ENCODE measurements at places on chromosomes 13 and 19.
A peak's percentile ranks its signal among the peaks of the same experiment; 100 is the strongest.

DNA sequence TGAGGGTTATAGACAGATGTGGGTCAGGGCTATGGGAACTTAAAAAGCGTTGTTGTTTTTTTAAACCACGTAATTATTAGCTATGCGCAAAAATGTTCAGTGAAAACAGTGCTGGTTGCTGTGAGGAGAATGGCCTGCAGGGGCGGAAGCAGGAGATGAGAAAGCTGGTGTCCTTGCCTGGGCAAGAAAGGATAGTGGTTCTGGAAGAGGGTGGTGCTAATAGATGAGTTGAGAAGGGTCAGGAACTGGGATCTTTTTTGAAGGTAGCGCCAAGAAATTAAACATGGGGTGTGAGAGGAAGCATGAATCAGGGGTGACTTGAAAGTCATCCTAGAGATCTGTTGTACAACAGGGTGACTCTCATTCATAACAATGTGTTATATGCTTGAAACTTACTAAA, 4.8 kb upstream of the SMG9 start:
- no peak overlapping the region for H3K27ac ChIP-seq
- no peak overlapping the region for H3K4me3 ChIP-seq
- DNase-seq = no peak
- no peaks in the 10 kb centered on the region for H3K36me3 ChIP-seq
- no peaks in the 10 kb centered on the region for H3K4me1 ChIP-seq

DNA sequence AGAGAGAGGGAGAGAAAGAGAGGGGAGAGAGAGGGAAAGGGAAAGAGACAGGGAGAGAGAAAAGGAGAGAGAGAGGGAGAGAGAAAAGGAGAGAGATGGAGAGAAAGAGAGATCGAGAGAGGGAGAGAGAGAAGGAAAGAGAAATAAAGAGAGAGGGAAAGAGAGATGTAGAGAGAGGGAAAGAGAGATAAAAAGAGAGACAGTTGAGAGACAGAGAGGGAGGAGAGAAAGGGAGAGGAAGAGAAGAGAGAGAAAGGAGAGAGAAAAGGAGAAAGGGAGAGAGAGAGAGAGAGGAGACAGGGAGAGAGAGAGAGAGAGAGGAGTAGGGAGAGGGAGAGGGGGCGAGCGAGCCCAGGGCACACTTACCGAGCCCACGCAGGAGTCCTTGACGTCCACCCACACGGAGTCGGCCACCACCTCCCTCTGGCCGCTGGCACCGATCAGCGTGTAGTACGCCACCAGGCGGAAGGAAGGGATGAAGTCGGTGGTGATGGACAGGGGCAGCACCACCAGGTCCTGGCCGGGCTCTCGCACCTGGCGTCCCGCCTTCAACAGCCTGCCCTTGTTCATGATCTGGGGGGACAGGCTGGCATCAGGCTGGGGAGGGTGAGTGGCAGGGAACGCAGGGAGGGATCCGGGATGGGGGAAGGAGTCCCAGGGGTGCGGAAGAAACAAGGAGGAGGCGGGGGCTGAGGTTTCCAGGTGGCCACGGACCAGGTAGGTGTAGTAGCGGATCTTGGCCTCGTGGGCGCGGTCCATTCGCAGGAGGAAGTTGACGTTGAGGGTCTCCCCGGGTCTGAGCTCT, 10.0 kb downstream of the C3 start:
- DNase-seq = no peak
- no peaks in the 10 kb centered on the region for H3K36me3 ChIP-seq
- H3K4me3 ChIP-seq = no peak overlapping the region
- H3K27ac ChIP-seq = no peak overlapping the region
- no peaks in the 10 kb centered on the region for H3K4me1 ChIP-seq

GRCh38 chr13:33050161-33050560, 33.9 kb downstream of the KL start:
- H3K27me3 ChIP-seq = no peaks in the 10 kb centered on the region
- no peak overlapping the region for H3K27ac ChIP-seq
- no peak overlapping the region for H3K4me3 ChIP-seq
- H3K4me1 ChIP-seq = peaks cover 15% of the 10 kb centered on the region

- H3K4me3 ChIP-seq = no peak overlapping the region
- no peak overlapping the region for H3K27ac ChIP-seq
- no peak for DNase-seq
- H3K36me3 ChIP-seq = no peaks in the 10 kb centered on the region
- H3K4me1 ChIP-seq = no peaks in the 10 kb centered on the region
Measured at GRCh38 chr19:28706693-28707092, 506.3 kb downstream of the UQCRFS1 start.

GRCh38 chr19:29777781-29778309, 33.9 kb upstream of the CCNE1 start:
- DNase-seq = no peak
- H3K27ac ChIP-seq = no peak overlapping the region
- peaks cover 3% of the 10 kb centered on the region for H3K27me3 ChIP-seq
- H3K4me1 ChIP-seq = no peaks in the 10 kb centered on the region

DNA sequence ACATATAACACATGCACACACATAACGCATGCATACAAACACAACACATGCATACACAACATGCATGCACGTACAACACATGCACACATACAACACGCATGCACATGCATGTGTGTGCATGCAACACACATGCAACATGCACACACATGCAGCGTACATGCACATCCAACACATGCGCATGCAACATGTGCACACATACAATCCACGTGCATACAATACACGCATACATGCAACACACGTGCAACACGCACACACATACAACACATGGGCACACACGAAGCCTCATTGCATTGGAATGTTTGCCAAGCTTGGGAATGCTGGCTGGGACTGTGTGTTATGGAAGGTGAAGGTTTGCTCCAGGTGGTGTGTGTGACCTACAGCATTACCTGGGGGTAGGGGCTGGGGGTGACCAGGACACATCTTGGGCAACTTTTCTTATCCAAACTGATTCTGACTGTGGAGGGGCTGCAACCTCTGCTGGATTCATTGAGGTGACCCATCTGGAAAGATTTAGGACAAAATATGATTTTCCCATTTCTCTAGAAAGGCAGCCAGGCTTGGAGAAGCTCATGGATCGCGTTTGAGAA, 58.9 kb downstream of the SPACA7 start:
- H3K4me1 ChIP-seq = no peaks in the 10 kb centered on the region
- no peak overlapping the region for H3K4me3 ChIP-seq
- H3K27ac ChIP-seq = no peak overlapping the region
- no peaks in the 10 kb centered on the region for H3K27me3 ChIP-seq
- H3K36me3 ChIP-seq = no peaks in the 10 kb centered on the region
- no peak for DNase-seq

DNA sequence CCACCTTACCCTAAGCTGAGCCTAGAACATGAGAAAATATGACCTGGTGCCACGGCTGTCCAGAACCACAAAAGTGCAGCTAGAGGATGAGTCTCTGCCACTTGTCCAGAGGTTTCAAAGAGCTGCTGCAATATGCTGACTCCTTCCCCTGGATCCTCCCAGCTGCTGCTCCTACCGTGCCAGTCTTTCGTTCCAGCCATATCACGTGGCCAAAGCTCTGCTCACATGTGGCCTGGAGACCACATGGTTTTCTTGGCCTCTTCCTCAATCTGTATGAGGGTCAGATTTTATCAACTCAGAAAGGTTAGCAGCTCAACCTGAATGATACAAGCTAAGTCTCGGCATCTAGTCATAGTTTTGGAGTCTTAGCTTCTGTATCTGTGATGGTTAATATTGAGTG, 3.2 kb upstream of the SACS start:
- no peak overlapping the region for H3K4me3 ChIP-seq
- DNase-seq = no peak
- no peaks in the 10 kb centered on the region for H3K27me3 ChIP-seq
- H3K27ac ChIP-seq = no peak overlapping the region
- H3K4me1 ChIP-seq = peaks cover 27% of the 10 kb centered on the region

DNA sequence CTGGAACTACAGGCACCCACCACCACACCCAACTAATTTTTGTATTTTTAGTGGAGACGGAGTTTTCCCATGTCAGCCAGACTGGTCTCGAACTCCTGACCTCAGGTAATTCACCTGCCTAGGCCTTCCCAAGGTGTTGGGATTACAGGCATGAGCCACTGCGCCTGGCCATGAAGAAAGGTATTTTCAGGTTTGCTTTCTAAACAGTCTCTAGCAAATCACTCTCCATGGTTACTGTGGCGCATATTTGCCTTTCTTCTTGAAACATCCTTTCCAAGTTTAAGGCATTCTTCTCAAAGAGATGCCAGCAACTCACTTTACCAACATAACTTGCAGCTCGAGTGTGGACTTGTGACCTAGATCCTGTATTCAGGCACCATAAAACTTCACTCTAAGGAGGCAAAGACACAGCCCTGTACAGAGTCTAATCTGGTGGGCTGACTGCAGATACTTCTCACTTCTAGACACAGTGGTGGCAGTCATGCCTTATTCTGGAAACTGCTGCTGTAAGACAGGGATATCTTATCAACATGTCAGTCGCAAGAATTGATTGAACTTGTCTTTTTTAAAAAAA, 461.4 kb upstream of the TSHZ3 start:
- H3K4me1 ChIP-seq = no peaks in the 10 kb centered on the region
- no peak overlapping the region for H3K27ac ChIP-seq
- H3K36me3 ChIP-seq = no peaks in the 10 kb centered on the region

GRCh38 chr13:44072536-44072935, 192.8 kb downstream of the LACC1 start:
- H3K4me1 ChIP-seq = peaks cover 7% of the 10 kb centered on the region
- H3K27me3 ChIP-seq = no peaks in the 10 kb centered on the region
- H3K4me3 ChIP-seq = no peak overlapping the region

- peak overlapping the region; percentile 94 for H3K27ac ChIP-seq
- peak; percentile 39 for DNase-seq
- no peaks in the 10 kb centered on the region for H3K36me3 ChIP-seq
- peaks cover 34% of the 10 kb centered on the region for H3K4me1 ChIP-seq
- H3K4me3 ChIP-seq = peak overlapping the region; percentile 69
- H3K27me3 ChIP-seq = no peaks in the 10 kb centered on the region
Measured at GRCh38 chr19:58519087-58519354, 589 bp downstream of the ZBTB45 start.

GRCh38 chr19:23436318-23436717, 41.0 kb upstream of the ZNF91 start:
- no peaks in the 10 kb centered on the region for H3K27me3 ChIP-seq
- no peak for DNase-seq
- no peaks in the 10 kb centered on the region for H3K36me3 ChIP-seq
- no peaks in the 10 kb centered on the region for H3K4me1 ChIP-seq
- H3K27ac ChIP-seq = no peak overlapping the region
- no peak overlapping the region for H3K4me3 ChIP-seq

- H3K4me1 ChIP-seq = no peaks in the 10 kb centered on the region
- no peak overlapping the region for H3K27ac ChIP-seq
- no peaks in the 10 kb centered on the region for H3K36me3 ChIP-seq
- no peak overlapping the region for H3K4me3 ChIP-seq
- H3K27me3 ChIP-seq = no peaks in the 10 kb centered on the region
Measured at GRCh38 chr13:103187721-103188156, 121.5 kb upstream of the SLC10A2 start.

GRCh38 chr13:34152996-34153395, 335.0 kb downstream of the RFC3 start:
- H3K36me3 ChIP-seq = no peaks in the 10 kb centered on the region
- H3K4me3 ChIP-seq = no peak overlapping the region

DNA sequence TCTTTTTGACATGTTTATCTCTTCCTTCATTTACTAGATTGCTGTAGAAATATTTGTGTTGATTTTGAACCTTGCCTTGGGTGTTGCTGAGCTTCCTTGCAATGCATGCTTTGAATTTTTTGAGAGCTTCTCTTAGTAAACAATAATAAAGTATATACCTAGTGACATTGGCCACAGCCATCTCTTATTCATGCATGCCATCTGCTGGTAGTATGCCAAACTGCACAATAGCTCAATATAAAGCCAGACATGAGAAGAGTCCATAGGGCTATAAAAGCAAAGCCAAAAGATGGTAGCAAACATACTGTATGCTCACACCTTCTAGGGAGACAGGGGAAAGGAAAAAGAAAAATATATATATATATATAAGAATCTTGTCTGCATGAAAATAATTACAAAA, 18.9 kb upstream of the ZSCAN5A start:
- H3K36me3 ChIP-seq = no peaks in the 10 kb centered on the region
- H3K27me3 ChIP-seq = no peaks in the 10 kb centered on the region
- no peak overlapping the region for H3K4me3 ChIP-seq
- no peaks in the 10 kb centered on the region for H3K4me1 ChIP-seq
- no peak for DNase-seq

GRCh38 chr13:42247883-42248282, 24.1 kb upstream of the AKAP11 start:
- H3K4me1 ChIP-seq = no peaks in the 10 kb centered on the region
- no peak overlapping the region for H3K4me3 ChIP-seq
- H3K36me3 ChIP-seq = no peaks in the 10 kb centered on the region

DNA sequence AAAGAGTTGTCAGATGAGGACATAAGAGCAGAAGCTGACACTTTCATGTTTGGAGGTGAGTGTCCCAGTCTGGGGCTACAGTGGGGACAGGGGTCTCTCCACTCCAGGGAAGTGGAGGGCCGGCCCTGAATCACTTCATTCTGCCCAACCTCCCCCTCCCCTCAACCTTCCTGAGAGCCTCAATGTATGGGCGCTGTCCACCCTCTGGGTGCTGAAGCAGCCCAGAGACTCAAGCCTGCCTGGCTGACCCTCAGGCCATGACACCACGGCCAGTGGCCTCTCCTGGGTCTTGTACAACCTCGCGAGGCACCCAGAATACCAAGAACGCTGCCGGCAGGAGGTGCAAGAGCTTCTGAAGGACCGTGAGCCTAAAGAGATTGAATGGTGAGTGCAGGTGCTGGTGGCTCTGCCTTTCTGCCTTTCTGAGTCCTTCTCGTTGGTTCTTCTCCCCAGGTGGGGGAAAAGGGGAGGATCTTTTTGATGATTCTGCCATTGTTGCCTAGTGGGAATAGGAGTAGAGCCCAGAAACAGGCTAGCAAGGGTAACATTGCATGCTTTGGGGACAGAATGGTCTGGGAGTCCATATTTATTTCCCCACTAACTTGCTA, 8.8 kb downstream of the CYP4F8 start:
- H3K27ac ChIP-seq = no peak overlapping the region
- no peak overlapping the region for H3K4me3 ChIP-seq
- H3K36me3 ChIP-seq = no peaks in the 10 kb centered on the region
- no peaks in the 10 kb centered on the region for H3K4me1 ChIP-seq

DNA sequence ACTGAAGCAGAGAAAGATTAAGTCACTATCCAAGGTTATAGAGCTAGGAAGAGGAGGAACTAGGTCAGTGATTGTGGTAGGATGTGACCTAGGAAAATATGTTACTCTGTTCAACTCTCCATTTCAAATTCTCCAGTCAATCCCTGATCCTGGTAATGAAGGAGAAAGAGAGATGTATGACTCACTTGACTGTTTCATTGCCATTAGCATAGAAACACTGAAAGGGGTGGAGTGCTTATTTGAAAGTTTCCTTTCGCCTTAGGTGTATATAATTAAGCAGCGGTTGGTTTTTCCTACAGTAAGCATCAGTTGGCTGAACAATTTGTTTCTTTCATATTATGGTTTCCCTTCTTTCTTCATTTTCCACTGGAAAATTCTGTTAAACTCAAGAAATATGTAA, 198.1 kb upstream of the CSNK1A1L start:
- no peaks in the 10 kb centered on the region for H3K27me3 ChIP-seq
- no peak overlapping the region for H3K4me3 ChIP-seq
- no peaks in the 10 kb centered on the region for H3K36me3 ChIP-seq
- no peak for DNase-seq
- H3K4me1 ChIP-seq = no peaks in the 10 kb centered on the region

- H3K27me3 ChIP-seq = no peaks in the 10 kb centered on the region
- no peaks in the 10 kb centered on the region for H3K4me1 ChIP-seq
- no peak for DNase-seq
- no peak overlapping the region for H3K27ac ChIP-seq
- H3K36me3 ChIP-seq = no peaks in the 10 kb centered on the region
Measured at GRCh38 chr19:29858000-29858596, 46.3 kb downstream of the CCNE1 start.
